CD4-positive, alpha-beta memory T cell (primary cell): ENCODE measurements at places on chromosomes 16 and 17. TPM values are rescaled to one million over a fixed set of nuclear protein-coding genes. Genes with fewer than 3 reads are reported as not detected.

C1QTNF1 gene
- not detected for total RNA-seq

GRCh38 chr17:411421-412120, 59.0 kb upstream of the RPH3AL start:
- peaks cover 71% of the 10 kb centered on the region for H3K4me1 ChIP-seq
- no peaks in the 10 kb centered on the region for H3K27me3 ChIP-seq
- H3K4me3 ChIP-seq: no peak overlapping the region
- H3K36me3 ChIP-seq: no peaks in the 10 kb centered on the region
- no peak for DNase-seq
- H3K27ac ChIP-seq: peak overlapping the region; percentile 85

OR2C1 gene
- not detected for total RNA-seq

GRCh38 chr17:21242026-21242697, 11.0 kb downstream of the NATD1 start:
- no peaks in the 10 kb centered on the region for H3K36me3 ChIP-seq
- H3K4me1 ChIP-seq: no peaks in the 10 kb centered on the region
- no peaks in the 10 kb centered on the region for H3K27me3 ChIP-seq
- H3K27ac ChIP-seq: no peak overlapping the region
- H3K4me3 ChIP-seq: no peak overlapping the region

- H3K4me3 ChIP-seq: no peak overlapping the region
- H3K27ac ChIP-seq: no peak overlapping the region
- H3K27me3 ChIP-seq: peaks cover 6% of the 10 kb centered on the region
- no peak for DNase-seq
- no peaks in the 10 kb centered on the region for H3K36me3 ChIP-seq
Measured at GRCh38 chr17:2721603-2722002, 10.0 kb upstream of the CLUH start.

DNA sequence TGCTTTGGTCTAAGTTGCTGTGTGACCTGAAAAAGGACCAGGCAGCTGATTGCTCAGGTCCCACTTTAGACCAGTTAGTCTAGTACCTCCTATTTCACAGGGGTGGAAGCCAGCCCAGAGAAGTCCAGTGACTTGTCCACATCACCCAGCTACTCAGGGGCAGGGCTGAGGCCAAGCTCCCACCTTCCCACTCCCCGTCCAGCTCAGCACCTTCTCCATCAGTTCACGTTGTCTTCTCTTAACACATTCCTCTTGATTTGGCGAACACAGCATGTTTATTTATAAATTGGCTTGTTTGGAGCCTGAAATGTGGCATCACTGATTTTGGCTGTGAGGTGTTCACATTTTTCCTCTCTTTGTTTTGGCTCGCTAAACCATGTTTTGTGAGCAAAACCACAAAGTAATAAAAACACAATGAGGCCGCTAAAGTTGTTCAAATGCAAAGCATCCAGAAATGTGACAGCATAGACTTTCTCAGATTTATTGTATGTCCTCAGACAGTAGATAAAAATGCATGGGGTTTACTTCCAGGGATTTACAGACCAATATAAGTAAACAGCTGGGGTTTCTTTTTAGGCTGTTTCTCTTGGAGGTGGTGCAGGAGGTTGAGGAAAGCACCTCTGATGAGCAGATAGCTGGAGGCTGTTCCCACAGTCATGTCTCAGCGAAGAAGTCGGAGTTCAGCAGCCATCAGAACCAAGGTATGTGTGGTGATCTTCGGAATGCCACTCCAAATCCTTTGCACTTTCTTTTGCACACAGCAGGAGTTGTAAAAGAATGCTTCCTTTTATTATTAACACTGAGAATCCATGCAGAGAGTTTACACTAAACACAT, 88.4 kb downstream of the PLXDC1 start:
- no peaks in the 10 kb centered on the region for H3K27me3 ChIP-seq
- H3K27ac ChIP-seq: no peak overlapping the region
- H3K4me1 ChIP-seq: no peaks in the 10 kb centered on the region
- no peaks in the 10 kb centered on the region for H3K36me3 ChIP-seq
- DNase-seq: no peak

- no peak for DNase-seq
- H3K27ac ChIP-seq: no peak overlapping the region
- no peak overlapping the region for H3K4me3 ChIP-seq
- H3K4me1 ChIP-seq: no peaks in the 10 kb centered on the region
Measured at GRCh38 chr16:77158293-77158692, 32.7 kb upstream of the MON1B start.

DNA sequence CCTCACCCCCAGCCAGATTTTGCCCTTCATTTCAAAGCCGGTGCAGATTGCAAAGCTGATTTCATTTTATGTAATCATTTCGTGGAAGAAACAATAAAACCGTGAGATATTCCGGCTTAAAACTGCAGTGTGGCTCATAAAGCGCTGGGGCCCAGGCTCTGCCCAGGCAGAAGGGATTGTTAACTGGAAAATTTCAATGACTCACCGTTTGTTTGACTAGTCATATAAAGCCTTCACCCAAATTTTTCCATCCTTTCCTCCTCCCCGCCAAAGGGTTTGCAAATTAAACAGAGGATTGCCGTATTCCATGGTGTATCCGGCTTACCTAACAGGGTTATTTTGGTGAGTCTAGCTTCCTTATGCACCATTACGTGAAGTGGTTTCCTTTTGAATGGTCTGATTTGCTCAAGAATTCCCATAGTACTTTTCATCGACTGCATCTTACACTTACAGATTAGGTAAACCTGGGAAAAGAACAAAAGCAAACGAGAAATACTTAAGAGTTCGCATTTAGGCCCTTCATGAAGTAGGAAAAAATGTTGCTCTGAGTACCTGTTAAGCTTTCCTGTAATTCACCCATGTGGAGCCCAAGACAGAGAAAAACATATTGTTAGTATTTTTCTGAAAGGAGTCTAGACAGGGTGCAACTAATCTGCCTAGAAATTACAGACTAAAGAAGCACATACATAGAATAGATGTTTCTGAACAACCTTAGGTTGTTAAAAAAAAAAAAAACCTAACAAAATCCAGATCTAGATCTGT, 949 bp upstream of the GSPT1 start:
- no peaks in the 10 kb centered on the region for H3K27me3 ChIP-seq
- peak overlapping the region; percentile 65 for H3K4me3 ChIP-seq

DNA sequence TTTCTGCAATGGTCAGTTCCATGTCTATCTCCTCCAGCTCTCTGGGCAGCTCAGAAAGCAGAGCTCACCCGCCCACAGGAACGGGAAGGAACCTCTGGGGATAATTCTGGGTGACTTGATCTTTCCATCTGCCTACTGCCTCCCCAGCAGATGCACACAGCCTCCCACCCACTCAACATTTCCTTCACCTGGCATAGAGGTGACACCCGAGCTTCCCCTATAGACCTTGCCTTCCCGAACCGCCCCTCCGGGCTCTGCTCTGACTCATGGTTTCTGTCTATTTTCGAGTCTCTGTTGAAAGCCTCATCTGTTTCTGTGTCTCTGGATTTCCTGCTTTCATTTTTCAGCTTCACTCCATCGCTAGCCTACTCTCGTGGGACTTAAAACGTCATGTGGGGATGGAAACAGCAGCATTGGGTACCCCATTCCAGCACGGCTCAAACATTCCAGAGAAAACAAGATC, 11.4 kb downstream of the GGA3 start:
- peaks cover 16% of the 10 kb centered on the region for H3K36me3 ChIP-seq
- DNase-seq: peak; percentile 52
- H3K4me1 ChIP-seq: peaks cover 40% of the 10 kb centered on the region
- H3K27ac ChIP-seq: peak overlapping the region; percentile 51

HOXB9 gene
- not detected for total RNA-seq

- peak overlapping the region; percentile 82 for H3K27ac ChIP-seq
- no peak for DNase-seq
- peaks cover 74% of the 10 kb centered on the region for H3K4me1 ChIP-seq
- peak overlapping the region; percentile 95 for H3K4me3 ChIP-seq
Measured at GRCh38 chr16:29663807-29664090, 702 bp downstream of the SPN start.

MRM3 gene
- 18.6 TPM for total RNA-seq

DNA sequence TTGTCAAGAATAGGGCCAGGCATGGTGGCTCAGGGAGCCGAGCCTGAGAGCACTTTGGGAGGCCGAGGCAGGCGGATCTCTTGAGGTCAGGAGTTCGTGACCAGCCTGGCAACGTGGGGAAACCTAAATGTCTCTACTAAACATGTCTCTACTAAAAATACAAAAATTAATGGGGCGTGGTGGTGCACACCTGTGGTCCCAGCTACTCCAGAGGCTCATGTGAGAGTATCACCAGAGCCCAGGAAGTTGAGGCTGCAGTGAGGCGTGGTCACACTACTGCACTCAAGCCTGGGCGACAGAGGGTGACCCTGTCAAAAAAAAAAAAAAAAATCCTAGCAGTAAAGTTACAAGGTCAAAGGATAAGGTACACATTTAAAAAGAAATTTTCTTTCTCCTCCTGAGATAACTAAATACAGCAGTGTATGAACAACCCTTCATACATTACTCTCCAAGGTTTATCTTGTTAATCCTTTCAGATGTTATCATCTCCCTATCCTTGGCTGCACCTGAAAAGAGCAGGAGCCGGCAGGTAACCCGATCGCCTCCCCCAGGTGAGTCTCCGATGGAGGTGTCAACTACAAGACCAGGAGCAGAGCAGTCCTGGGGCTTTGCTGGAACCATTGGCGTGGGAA, 122.3 kb downstream of the GOSR1 start:
- peaks cover 10% of the 10 kb centered on the region for H3K4me1 ChIP-seq
- peak overlapping the region; percentile 28 for H3K4me3 ChIP-seq
- no peaks in the 10 kb centered on the region for H3K27me3 ChIP-seq
- peak overlapping the region; percentile 51 for H3K27ac ChIP-seq

GRCh38 chr16:9969580-9969979, 212.6 kb downstream of the GRIN2A start:
- H3K4me3 ChIP-seq: no peak overlapping the region
- no peaks in the 10 kb centered on the region for H3K36me3 ChIP-seq

GRCh38 chr17:50149417-50150353, 792 bp downstream of the PPP1R9B start:
- H3K4me3 ChIP-seq: no peak overlapping the region
- H3K4me1 ChIP-seq: peaks cover 60% of the 10 kb centered on the region
- DNase-seq: peak; percentile 61
- H3K27ac ChIP-seq: peak overlapping the region; percentile 79
- H3K36me3 ChIP-seq: peaks cover 9% of the 10 kb centered on the region

PPP1R27 gene
- not detected for total RNA-seq

DNA sequence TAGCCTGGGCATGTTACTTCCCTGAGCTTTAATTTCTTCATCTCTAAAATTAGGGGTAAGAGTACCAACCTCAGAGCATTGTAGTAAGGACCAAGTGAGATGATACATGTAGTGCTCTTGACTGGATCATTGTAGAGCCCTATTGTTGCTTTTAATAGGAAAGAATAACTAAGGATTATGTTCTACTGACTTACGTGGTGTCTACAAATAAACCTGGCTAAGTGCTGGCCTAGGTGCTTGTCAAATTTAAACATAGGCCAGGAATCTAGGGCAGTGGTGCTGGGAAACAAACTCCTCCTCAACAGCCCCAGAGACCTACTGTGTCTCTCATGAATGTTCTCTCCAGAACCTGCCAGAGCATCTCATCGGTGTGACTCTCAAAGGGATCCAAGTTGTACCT, 69.4 kb downstream of the ABCC12 start:
- no peak for DNase-seq
- no peaks in the 10 kb centered on the region for H3K36me3 ChIP-seq
- H3K4me1 ChIP-seq: no peaks in the 10 kb centered on the region
- H3K4me3 ChIP-seq: no peak overlapping the region
- H3K27ac ChIP-seq: no peak overlapping the region

DNA sequence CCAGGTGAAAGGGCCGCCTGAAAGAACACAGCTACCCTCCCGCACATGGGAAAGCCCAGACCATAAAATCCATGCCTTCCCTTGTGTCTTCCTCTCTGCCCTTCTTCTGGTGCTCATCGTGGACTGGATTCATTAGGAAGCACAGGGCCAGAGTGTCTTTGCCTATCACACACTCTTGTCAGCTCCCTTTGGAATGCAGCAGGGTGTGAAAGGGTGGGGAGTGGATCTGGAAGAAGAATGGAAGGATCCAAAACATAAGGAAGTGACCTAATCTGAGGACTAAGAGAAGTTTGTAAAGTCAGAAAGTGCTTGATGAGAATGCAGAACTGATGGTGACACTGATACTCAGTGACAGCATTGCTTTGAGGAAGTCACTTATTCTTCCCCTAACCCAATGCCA, 1147.3 kb upstream of the GOT2 start:
- H3K27ac ChIP-seq: no peak overlapping the region
- no peaks in the 10 kb centered on the region for H3K27me3 ChIP-seq
- H3K4me1 ChIP-seq: no peaks in the 10 kb centered on the region
- H3K4me3 ChIP-seq: no peak overlapping the region

GRCh38 chr17:15309793-15310192, 31.6 kb downstream of the TEKT3 start:
- H3K36me3 ChIP-seq: no peaks in the 10 kb centered on the region
- H3K4me3 ChIP-seq: no peak overlapping the region
- no peak overlapping the region for H3K27ac ChIP-seq
- no peaks in the 10 kb centered on the region for H3K27me3 ChIP-seq
